Right hindlimb (tissue), 1 donor: ENCODE measurements at places on chromosomes 7 and 10.
A peak's percentile ranks its signal among the peaks of the same experiment; 100 is the strongest.

- no peak for DNase-seq
Observed at GRCh38 chr7:105690325-105690945, 109.1 kb upstream of the EFCAB10 start.

GRCh38 chr7:56291-56913, 136.0 kb upstream of the FAM20C start:
- DNase-seq, result no peak

GRCh38 chr7:152189061-152189460, 163.6 kb downstream of the GALNT11 start:
- DNase-seq, result no peak

- no peak for DNase-seq
Observed at GRCh38 chr7:82567841-82568240, 124.3 kb upstream of the CACNA2D1 start.

DNA sequence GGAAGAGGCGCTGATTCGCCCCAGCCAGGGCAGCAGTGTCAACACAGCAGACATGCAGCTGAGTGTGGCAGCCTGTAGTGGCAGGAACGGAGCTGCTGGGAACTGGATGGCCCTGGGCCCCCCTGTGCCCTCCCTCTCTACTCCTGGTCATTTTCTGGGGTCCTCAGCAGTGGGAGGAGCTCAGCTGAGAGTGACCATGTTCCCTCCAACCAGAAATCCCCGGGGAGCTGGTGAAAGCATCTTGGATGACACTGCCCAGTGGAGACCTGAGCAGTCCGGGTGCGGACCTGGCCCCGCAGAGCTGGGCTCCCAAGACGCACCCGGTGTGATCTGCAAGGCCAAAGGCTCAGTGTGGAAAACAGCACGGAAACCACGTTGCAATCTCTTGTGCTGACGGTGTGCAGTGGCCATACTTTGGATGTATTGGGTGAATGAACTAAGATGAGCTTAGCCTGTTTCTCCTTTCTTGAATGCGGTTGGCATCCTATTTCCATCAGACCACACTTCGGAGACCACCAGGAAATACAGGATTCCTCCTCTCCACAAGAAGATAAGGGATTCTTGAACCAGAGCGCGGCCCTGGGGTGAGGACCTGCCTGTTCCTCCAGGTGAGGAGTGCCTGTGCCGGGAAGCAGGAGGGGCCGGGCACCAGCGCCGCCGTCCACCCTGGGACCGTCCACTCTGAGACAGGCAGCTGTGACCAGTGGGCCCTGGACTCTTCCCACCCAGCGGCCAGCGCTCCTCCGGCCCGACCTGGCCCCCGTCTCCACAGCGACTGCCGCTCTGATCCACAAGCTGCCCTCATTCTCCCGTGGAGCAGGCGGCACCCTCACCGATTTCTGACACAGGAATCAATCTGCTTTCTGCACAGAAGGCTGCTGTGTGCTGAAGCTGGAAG, 93.5 kb upstream of the DIP2C start:
- DNase-seq, result peak; percentile 12

DNA sequence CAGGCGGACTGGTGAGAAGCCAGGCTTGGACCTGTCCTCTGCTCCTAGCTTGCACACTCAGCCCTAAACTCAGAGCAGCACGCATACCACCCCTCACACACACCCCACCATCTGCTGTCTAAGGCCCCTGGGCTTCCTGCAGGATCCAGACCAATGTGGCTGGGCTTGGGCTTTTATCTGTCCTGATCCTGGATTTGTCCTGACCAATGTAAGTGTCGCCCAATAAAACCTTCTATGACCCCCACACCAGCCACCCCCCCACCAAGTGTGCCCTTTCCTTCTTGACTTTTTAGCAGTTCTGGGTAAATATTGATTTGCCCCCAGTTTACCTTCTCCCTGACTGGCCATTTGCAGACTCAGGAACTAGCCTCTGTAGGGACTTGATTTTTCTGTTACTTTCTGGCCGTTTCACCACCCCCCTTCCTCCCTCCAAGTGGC, 1.7 kb upstream of the HOXA13 start:
- DNase-seq, result peak; percentile 26

- no peak for DNase-seq
Observed at GRCh38 chr10:124351481-124352220, 67.1 kb downstream of the OAT start.

DNA sequence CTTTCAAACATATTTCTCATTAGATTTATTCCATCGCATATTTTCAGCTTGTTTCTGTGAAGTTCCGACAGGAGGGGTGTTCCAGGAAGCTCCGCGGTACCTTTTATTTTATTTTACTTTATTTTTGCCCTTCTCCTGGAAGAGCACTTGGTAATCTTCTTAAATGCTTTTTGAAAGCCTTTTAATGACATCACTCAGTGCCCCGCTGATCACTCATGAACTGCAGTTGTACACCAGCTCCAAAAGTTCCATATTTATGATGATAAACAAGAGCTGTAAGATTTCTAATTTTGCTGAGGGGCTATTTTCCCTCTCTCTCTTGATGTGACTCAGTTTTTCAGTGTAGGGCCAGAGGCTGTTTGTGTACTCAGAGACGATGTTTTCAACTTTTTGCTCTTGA, 144.4 kb downstream of the KIAA1217 start:
- DNase-seq, result no peak

DNA sequence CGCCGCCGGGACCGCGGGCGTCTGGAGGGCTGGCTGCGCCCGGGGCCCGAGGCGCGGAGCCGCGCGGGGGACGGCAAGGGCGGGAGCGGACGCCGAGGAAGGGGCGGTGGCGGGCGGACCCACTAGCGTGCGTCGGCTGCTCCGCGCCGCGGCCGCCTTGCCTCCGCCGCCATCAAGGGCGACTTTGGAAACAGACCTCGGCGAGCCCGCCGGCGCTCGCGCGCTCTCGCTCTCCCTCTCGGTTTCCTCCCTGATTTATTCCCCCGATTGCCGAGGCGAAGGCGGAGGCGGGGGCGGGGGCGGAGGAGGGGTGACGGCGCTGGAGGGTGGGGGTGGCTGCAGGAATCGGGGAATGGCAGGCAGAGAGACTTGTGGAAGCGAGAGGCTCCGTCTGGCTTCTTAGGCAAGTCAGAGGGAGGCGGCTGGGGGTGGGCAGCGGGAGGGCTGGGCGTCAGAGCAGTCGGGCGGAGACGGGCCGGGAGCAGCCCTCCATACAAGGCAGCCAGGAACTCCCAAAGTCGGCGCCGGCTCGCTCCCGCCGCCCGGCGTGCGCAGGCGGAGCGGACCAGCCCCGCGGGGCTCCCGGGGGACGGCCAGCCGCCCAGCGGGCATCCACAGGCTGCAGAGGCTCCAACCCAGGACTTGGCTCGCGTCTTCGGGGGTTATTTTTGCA, at the start of gene CACNA2D1:
CACNA2D1 (minus strand) TSS at position 231 of the 673 bp plus-strand sequence.
- peak; percentile 93 for DNase-seq

GRCh38 chr10:77846718-77847311, 79.7 kb downstream of the DLG5 start:
- DNase-seq, result peak; percentile 85

DNA sequence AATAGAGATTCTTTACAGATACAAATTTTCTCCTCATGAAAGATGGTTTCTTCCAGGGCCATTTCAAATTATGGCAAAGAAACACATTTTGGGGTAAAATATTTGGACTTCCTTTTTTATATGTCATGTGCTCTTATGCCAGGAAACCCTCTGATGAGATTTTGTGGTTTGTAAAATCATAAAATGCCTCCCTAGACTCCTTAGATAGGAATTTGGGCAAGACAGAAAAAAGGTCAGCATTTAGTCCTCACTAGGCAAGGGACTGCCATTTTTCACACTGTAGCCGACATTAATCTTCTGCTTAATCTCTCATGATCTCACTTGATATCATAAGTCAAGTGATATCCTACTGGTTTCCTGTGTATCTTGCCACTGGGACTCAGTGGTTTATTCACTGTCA, 286.4 kb downstream of the ARHGAP12 start:
- DNase-seq, result no peak

DNA sequence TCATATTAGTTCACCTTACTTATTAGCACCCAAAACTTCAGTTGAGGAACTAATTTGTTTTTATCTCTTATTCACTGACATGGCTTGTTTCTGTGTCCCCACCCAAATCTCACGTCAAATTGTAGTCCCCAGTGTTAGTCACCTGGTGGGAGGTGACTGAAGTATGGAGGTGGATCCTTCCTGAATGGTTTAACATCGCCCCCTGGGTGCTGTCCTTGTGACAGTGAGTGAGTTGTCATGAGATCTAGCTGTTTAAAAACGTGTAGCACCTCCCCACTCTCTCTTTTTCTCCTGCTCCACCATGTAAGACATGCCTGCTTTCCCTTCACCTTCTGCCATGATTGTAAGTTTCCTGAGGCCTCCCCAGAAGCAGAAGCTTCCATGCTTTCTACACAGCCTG, 75.0 kb upstream of the HECTD2 start:
- no peak for DNase-seq

- no peak for DNase-seq
Observed at GRCh38 chr7:66296001-66296521, 90.9 kb downstream of the TPST1 start.

- DNase-seq, result peak; percentile 88
Observed at GRCh38 chr10:114541081-114541796, 116.8 kb downstream of the ABLIM1 start.

GRCh38 chr10:69649786-69650550, 19.9 kb downstream of the FAM241B start:
- DNase-seq, result no peak

- DNase-seq, result peak; percentile 41
Observed at GRCh38 chr7:10973942-10974911, 555 bp downstream of the PHF14 start.

- no peak for DNase-seq
Observed at GRCh38 chr10:55232553-55232952, 431.5 kb upstream of the PCDH15 start.

DNA sequence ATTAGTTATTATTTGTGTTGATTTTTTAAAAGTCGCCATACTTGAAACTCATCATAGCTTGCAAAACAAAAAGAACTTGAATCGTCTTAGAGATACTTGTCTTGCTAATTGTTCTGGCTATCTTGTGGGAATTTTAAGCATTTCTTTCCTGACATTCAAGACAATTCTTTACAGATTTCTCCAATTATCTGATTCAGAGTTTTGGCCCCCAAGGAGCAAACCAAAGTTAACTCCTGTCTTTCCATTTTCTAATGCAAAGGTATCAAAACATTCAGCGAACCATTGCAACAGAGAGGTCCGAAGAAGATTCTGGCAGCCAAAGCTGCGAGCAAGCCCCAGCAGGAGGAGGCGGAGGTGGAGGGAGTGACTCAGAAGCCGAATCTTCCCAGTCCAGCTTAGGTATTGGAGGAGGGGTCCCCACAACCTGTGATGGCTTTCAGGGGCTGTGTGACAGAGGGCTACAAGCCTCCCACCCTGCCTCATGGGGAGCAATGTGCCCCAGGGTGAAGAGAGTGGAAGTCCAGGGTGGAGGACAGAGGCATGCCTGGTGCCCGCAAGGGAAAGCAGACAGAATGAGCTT, 119.4 kb upstream of the STK17A start:
- DNase-seq, result no peak

- no peak for DNase-seq
Observed at GRCh38 chr7:107253599-107253998, 84.8 kb downstream of the HBP1 start.

- no peak for DNase-seq
Observed at GRCh38 chr7:142196066-142196840, 61.6 kb downstream of the PRSS58 start.

GRCh38 chr7:69412331-69413146, 185.7 kb upstream of the AUTS2 start:
- no peak for DNase-seq

- no peak for DNase-seq
Observed at GRCh38 chr7:26657686-26658388, 206.6 kb downstream of the SKAP2 start.

- DNase-seq, result no peak
Observed at GRCh38 chr10:122449153-122449552, 5.3 kb upstream of the ARMS2 start.

- DNase-seq, result no peak
Observed at GRCh38 chr10:132570771-132571649, 33.4 kb downstream of the INPP5A start.

DNA sequence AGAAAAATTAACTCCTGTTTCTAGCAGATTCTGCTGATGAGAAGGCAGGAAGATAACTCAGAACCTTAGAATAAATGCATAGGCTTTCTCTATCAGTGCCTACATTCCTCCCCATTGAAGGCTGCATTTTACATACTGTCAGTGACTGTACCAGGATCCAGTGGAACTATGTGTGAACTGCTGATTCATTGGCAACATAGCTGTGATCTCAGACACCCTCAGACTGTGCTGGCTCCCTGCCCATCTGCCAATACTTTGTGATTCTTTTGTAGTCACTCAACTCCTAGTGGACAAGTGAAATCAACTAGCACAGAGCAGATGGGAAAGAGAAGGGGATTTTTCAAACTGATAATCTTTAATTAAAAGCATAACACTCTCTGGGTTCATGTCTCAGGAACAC, 375.8 kb downstream of the MDFIC start:
- DNase-seq, result no peak

DNA sequence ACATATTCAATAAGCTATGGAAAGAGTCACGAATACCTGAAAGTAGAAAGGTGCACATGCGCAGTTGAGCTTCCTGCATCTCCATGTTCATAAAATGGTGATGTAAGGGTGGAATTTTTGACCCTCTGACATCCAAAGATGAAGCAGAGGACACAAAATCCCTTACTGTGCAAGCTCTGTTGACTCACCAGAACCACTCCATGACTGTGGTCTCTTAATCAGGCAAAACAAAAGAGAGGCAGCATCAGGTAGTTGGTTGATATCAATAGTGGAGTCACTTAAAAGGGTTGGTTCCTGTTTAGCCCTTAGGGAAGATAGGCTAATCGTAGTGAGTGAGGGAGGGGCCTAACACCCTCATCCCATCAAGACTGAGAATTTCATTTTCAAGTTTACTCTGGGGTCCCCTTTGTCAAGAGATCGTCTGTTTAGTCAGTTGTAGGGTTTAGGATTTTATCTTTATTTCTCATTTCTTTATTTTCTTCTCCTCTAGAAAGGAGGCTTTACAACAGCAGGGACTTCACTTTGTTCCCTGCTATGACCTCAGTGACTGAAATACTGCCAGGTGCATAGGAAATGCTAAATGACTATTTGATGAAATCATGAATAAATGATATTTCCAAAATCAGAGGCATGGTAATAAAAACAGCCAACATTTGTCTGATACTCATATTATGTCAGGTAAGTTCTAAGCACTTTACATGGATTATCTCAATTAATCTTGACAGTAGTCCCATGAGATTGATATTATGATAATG, 98.1 kb downstream of the CD36 start:
- DNase-seq, result no peak

DNA sequence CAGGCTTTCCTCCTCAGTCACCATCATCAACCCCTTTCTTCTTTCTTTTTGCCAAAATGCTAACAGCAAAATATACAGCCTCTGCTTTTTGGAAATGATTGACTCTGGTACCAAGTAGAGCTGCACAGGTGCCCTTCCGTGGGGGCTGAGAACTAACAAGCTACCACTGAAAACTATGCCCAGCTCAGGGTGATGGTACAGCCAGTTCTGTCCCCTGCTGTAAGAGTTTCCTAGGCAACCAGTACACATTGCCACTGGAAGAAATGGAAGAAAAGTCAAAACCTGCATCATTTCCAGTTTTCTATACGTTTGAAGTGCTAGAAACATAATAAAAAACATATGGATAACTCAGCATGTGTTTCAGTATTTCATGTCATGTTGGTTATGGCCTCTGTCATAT, 297.5 kb downstream of the PRKG1 start:
- DNase-seq, result no peak
